ENCODE measurements at places on chromosomes 3 and 15.

DNA sequence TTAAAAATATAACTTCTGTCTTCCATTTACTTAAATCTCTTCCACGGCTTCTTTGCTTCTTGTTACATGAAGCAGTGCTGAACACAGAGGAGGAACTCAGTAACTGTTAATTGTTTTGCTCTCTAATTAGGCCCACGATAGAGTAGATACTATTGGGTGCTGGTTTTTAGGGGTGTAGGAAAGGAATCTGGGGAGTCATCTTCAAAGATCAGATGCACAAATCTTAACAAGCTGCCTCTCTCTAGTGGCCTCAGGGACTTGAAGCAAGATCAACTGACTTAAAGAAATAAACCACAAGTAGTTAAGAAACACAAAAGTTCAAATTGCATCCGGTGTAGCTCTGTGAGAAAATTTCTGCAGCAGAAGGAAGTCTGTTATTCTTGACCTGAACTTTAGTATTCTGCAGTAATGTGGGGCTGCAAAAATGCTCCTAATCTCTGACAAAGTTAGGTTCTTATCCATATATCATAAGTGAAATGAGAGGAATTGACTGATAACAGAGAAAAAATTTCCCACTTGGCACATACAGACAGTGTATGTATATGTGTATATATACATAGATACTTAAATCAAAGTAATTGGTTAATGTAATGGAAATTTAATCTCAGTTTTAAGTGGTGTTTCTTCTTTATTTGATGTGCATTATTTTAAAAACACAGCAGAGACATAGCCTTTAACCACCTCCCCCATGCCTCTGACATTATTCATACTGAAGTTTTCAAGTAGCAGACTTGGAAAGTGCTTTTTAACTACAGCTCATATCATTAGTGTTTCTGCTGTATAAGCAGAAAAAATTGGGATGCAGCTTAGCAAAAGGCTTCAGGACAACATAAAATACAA lies 51.8 kb downstream of the CHST2 start:
- no peak for DNase-seq

DNA sequence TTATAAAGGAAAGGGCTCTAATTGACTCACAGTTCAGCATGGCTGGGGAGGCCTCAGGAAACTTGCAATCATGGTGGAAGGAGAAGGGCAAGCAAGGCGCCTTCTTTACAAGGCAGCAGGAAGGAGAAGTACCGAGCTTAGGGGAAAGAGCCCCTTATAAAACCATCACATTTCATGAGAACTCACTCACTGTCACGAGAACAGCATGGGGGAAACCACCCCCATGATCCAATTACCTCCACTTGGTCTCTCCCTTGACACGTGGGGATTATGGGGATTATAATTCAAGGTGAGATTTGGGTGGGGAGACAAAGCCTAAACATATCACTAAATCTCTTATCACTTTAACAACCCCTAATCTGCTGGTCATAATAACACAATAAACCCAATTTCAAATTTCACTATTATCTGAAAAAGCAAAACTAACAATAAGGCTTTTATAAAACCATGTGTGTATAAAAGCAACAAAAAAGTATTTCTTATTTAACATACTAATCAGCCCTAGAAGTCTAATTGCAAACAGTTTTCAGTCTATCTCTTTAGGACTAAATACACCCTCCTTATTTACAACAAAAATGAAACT lies 43.2 kb downstream of the SCAPER start:
- no peak for DNase-seq

- DNase-seq: no peak
These were observed 427.9 kb upstream of the RASGRP1 start for GRCh38 chr15:38992506-38992905.

- DNase-seq: no peak
These were observed 336.5 kb upstream of the ALCAM start for GRCh38 chr3:105030211-105030610.

DNA sequence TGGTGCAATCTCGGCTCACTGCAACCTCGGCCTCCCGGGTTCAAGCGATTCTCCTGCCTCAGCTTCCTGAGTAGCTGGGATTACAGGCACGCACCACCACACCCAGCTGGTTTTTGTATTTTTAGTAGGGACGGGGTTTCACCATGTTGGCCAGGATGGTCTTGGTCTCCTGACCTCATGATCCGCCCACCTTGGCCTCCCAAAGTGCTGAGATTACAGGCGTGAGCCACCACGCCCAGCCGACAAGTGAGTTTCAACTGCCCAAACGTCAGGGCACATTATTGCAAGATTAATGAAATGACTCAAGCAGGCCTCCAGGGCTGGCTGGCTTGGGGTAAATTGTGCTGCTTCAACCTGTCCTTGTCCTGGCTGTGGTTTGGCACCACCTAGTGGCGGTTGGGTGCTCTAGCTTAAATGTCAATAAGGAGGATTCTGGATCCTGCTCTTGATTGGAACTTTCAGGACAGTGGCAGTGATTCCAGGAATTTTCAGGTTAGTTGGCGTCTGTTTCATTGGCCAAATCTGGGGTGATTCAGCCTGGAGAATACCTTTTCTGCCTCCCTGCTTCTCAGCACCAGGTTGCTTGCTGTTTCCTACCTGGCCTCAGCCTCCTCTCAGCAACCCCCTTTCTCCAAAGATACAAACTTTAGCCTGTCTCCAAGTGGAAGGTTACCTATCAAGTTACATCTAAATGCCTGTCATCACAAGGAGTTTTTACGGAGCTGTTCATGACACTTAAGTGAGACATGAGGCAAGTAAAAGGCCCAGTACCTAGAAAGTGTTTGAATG lies 32.4 kb upstream of the SACM1L start:
- no peak for DNase-seq

- DNase-seq: no peak
These were observed 193.6 kb upstream of the LRRC3B start for GRCh38 chr3:26428992-26429391.

- no peak for DNase-seq
These were observed 27.5 kb downstream of the PLA2G4D start for GRCh38 chr15:42066764-42067415.
